D341Med (cell line): ENCODE measurements at places on chromosomes 13 and 19.

DNA sequence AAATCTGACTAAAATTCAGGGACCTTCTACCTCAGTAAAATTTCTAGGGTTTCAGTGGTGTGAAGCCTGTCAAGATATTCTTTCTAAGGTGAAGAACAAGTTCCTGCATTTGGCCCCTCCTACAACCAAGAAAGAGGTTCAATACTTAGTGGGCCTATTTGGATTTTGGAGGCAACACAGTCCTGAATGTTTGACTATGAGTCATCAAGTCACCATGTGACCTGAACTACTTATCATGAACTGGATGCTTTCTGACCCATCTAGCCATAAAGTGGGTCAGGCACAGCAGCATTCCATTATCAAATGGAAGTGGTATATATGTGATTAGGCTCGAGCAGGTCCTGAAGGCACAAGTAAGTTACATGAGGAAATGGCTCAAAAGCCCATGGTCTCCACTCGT lies 163.0 kb upstream of the IRS2 start:
- no peak for DNase-seq

GRCh38 chr13:106619688-106620555 lies 52.0 kb upstream of the ARGLU1 start:
- peak; percentile 72 for DNase-seq

GRCh38 chr13:105307776-105308175 lies 1227.7 kb downstream of the EFNB2 start:
- DNase-seq = no peak

DNA sequence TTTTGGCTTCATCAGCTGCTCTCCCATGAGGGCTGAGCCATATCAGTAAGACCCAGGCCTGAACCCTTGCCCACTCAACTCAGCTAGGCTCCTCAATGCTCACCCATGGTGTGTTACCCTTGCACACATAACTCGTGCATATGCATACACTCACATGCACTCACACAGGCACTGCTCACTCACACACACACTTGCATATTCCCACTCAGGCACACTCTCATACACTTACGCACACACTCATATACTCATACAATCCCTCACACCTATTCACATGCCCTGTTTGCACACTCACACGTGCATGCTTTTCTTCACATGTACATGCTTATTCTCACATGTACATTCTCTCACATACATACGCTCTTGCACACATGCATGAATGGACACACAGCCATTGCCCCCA lies 93.8 kb downstream of the SLC7A1 start:
- no peak for DNase-seq

GRCh38 chr19:49712397-49712859 lies 21.5 kb downstream of the CPT1C start:
- peak; percentile 76 for DNase-seq

DNA sequence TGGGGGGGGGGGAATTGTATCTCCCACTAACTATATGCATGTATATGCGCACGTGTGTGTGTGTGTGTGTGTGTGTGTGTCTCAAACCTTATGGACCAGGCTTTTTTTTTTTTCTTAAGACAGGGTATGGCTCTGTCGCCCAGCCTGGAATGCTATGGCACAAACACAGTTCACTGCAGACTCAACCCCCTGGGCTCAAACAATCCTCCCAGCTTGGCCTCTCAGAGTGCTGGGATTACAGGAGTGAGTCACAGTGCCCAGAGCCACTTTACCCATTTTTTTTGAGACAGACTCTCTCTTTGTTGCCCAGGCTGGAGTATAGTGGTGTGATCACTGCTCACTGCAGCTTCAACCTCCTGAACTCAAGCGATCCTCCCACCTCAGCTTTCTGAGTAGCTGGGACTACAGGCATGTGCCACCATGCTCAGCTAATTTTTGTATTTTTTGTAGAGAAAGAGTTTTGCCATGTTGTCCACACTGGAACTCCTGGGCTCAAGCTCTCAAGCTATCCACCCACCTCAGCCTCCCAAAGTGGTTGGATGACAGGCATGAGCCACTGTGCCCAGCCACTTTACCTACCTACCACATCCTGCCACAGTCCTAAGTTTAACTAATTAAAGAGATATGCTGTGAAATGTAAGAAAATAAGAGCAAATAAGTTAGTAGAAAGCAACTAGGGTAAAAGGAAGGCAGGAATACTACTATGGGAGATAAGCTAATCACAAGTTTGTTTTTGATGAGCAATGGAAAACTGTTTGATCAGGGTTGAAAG lies 2.4 kb downstream of the ZMYM5 start:
- no peak for DNase-seq

DNA sequence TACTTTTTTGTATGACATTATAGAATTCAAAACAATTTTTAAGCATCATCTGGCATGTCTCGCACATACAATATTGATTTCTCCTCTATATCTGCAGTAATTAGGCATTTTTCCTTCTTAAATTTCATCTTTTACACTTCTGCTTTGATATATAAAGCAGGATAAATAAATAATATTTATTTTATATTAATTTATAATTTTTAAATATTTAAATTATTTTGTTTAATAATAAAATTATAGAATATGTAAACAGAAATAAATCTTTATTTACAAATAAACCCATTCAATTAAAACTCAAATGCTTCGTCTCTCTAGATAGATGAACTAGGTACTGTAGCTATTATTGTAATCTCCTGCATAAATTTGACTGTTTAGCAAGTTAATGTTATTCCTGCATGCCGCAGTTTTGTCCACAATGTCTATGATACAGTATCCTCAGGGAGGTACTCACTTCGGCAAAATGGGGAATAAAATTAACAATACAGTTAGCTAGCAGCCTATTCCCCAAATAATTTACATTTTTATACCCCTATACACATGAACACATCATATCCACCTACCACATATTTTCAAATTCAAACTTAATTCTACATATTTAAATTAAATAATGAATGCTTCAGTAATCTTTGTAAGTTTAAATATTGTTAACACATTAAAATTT lies 473.6 kb upstream of the SLC10A2 start:
- no peak for DNase-seq

GRCh38 chr13:24027494-24027893 lies 130.2 kb upstream of the C1QTNF9B start:
- no peak for DNase-seq

DNA sequence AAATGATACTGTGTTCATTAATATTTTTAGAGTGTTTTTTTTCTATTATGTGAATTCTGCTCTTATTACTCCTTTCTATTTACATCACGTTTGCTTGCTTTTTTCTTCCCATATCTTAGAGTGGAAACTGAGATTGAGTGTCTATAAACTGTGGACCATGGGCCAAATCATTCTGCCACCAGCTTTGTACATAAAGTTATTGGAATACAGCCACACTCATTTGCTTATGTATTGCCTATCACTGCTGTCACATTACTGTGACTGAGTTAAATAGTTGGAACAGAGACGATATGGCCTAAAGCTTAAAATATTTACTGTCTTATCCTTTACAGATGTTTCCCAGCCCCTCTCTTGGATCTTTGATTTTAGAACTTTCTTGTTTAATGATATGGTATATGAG lies 260.4 kb downstream of the MAB21L1 start:
- no peak for DNase-seq

GRCh38 chr19:33476151-33476707 lies 45.4 kb downstream of the PEPD start:
- no peak for DNase-seq

DNA sequence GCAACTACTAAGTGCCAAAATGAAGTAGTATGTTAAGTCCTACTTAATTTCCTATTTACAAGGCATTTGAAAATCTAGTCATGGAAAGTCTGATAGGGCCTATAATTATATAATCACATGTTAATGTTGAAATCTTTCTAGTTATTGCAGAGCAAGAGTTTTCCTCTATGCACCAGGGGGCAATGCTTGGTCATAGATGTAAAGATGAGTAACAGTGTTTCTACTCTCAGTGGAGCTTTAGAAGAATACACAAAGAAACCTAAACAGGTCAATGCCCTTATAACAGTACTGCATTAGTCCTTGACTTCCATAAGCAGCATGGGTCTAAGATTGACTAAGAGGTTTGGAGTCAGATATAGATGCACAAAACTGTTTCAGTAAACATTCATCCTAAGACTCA lies 218.7 kb downstream of the KCTD12 start:
- peak; percentile 32 for DNase-seq

GRCh38 chr13:94978516-94978915 lies 266.2 kb upstream of the SOX21 start:
- DNase-seq = no peak

- DNase-seq = no peak
Observed at GRCh38 chr19:9962623-9963290, 26.4 kb upstream of the OLFM2 start.

DNA sequence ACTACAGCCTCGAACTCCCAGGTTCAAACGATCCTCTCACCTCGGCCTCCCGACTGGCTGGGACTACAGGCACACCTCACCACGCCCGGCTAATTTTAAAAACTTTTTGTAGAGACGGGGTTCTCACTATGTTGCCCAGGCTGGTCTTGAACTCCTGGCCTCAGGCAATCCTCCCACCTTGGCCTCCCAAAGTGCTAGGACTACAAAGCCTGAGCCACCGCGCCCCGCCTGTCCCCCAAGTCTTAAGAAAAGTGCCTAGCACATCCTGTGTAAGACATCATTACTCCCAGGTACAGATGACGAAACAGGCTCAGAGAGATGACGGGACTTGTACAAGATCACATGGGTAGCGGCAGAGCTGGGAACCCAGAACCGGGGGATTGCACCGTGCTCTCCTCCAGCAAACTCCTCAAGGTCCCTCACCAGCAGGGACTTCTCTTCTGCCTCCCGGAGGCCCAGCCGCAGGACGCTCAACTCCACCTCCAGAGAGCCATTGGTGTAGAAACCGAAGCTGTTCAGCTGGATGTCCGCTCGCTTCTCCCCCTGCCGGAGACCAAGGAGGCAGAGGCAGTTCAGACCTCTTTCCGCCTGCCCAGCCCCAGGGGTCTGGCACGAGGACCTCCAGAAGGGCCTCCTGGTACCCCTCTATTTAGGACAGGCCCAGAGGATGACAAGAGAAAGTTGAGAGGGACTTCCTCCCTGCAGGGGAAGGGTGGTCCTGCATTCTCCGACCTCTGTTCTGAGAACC lies 1.0 kb downstream of the GPR108 start:
- peak; percentile 75 for DNase-seq

- no peak for DNase-seq
Observed at GRCh38 chr19:6866741-6867151, 20.6 kb upstream of the ADGRE1 start.

DNA sequence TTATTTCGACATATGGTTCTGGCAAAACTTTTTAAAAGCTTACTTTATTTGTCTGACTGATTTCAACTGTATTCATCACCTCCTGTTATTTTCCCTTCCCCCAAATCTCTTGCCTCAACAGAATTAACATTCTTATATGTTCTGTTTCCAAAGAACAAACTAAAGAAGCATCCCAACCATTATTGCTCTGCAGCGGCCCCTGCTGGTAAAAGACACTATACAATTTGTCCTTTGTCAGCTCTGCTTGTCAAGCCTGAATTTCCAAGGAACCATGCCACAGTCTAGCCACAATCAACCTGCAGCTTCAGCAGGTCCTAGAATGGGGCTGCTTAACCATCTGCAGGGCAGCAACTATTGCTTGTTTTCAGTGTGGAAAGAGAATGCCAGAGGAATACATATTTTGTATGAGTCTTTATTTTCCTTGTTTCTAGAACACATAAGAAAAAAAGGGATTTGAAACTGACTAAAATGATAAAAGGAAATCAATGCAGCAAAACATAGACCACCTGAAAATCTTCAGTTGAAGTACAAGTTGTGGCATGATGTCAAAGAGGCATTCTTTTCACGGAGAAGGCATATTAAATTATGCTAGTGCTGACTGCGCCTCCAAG lies 845.3 kb downstream of the DIAPH3 start:
- peak; percentile 58 for DNase-seq

- DNase-seq = no peak
Observed at GRCh38 chr13:58018865-58019264, 387.3 kb downstream of the PCDH17 start.

GRCh38 chr13:49443704-49444523 lies at the start of the genes CAB39L and SETDB2:
Gene CAB39L, minus strand, starts transcription at chr13:49444064. Its CDS starts 61,154 bp downstream, at chr13:49382910.
Gene SETDB2, plus strand, starts transcription at chr13:49444274. Its CDS starts 7,620 bp downstream, at chr13:49451894.
- DNase-seq = peak; percentile 94

DNA sequence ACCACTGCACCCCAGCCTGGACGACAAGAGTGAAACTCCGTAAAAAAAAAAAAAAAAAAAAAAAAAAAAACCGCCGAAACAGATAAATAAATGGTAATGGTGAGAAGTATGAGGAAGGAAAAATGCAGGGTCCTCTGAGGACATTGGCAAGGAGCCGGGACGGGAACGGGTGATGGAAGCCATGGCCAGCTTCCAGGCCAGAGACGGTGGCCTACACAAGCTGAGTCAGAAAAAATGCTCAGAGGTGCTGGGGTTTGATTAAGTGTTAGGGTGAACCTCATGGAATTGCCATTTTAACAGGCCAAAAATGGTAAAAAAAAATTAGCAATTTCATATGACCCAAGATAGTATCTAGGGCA lies 866 bp upstream of the ZSWIM4 start:
- no peak for DNase-seq

- DNase-seq = no peak
Observed at GRCh38 chr13:77390391-77390790, 63.5 kb upstream of the MYCBP2 start.

DNA sequence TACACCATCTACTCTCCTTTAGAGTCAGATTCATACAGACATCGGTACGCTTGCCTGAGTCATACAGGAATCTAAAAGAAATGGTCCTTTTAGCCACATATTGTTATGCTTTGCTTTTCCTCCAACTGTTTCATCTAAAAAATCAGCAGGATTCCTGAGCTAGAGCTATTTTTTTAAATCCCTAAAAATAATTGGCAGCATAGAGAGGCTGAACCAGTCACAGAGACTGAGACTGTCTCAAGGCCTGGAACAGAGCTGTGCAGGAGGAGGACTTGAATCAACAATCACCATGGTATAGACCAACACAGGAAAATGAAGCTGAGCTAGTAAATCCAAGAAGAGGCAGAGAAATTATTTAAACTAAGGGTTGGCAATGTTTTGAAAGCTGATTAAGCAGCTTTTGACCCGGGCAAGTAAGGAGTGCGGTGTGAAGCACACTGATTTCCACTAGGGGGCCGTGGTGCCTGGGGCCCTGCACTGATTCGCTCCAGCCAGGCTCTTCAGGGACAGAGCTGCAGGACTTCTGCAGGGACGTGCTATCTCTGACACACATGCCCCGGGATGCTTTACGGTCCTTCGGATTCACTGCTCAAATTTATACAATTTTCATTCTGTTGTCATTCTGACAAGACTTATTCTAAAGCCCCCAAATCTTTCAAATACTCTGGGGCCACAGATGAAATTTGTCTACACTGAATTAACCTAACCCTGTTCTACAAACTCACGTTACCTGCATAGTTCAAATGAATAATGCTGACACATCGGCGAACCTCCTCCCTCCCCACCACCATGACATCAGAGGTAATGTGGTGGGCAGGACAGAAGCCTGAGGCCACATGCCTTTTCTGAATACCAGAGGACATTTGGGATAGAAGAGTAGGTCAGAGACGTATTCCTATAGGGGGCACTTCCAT lies 87.6 kb upstream of the SLC15A1 start:
- peak; percentile 87 for DNase-seq
